HCT116 (cell line): ENCODE measurements at places on chromosomes 7 and 10.

DNA sequence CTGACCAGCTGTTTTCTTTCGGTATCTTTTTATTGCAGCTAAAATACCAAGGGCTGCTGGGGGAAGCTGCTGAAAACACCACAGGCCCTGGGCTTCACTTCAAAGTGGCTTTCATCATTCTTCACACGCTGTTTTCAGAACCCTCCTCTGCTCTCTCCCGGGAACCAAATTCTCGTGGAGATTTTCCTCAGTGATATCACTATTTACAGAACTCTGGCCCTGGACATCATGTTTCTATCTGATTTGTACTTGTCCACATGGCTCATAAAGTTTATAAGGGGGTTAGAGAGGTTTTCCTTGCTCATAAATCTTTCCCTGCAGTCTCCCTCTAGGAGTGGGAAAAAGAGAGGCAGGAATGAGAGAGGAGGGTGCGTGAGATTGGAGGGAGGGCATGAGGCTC is 177.4 kb upstream of the NPVF start:
- no peak for DNase-seq

GRCh38 chr10:109735776-109736175 is 187.5 kb downstream of the XPNPEP1 start:
- no peak for DNase-seq

- DNase-seq, result no peak
These were observed 494.0 kb upstream of the POT1 start for GRCh38 chr7:125423458-125424155.

- DNase-seq, result no peak
These were observed 39.0 kb downstream of the PDGFA start for GRCh38 chr7:480531-481218.

DNA sequence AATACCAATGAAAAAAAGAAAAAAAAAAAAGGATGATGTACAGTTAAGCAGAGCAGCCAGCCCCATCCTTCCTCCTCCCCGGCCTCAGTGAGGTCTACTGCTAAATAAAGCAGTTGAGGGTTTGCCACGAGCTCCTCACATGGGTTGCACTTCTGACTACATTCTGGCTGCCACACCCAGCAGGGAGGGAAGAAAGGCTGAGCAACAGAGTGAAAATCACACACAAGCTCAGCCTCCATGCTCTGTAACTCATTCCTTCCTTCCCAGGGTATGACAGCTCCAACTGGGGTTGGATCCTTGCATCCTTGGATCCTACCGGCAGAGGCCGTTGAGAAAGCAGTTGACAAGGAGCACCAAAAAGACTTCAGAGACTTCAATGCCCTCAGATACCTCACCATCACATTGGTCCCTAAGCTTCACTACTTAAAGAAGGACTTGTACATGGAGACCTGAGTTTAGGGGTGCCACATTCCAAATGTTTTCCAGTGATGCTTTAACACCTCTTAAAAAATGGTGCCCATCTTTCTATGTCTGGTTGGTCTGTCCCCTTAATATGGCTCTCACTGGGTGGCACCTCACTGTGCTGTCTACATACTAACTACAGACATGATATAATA is 52.9 kb upstream of the PIK3CG start:
- no peak for DNase-seq

- DNase-seq, result no peak
These were observed 763.3 kb downstream of the MAGI2 start for GRCh38 chr7:78690174-78690573.

- no peak for DNase-seq
These were observed 87.1 kb upstream of the HDAC9 start for GRCh38 chr7:18408461-18408860.

DNA sequence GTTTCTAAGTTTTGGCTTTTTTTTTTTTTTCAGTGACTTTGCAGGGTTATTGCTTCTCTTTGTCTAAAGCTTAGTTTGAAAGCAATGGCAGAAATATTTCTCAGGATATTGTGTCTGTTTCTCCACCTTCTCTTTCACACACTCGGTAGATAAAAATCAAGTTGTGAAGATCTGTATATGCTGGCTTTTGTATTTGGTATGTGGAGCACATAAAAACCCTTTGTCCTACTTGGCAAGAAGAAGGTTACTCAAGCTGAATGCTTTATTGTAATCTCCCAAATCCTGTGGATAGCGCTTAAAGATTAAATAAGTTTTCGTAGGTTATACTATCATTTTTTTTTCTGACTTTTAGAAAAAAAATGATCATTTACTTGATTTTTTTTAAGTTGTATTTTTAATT is 172.4 kb downstream of the CDCA7L start:
- no peak for DNase-seq

GRCh38 chr10:91798649-91799611 is 704 bp downstream of the TNKS2 start:
- DNase-seq, result peak; percentile 36

GRCh38 chr7:92456236-92456635 is 9.0 kb downstream of the GATAD1 start:
- no peak for DNase-seq

DNA sequence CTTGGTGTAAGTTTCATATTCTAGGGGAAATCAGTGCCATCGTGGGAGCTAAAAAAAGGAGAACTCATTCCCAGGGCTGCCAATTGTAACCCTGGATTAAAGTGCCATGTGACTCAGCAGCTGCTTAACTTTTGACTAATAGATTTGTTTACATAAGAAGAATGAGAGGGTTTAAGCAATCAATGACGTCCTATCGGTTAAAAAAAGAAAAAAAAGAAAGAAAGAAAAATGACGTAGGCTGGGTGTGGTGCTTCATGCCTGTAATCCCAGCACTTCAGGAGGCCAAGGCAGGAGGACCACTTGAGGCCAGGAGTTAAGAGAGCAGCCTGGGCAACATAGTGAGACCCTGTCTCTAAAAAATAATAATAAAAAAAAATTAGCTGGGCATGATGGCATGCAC is 116.2 kb upstream of the AFAP1L2 start:
- peak; percentile 73 for DNase-seq

DNA sequence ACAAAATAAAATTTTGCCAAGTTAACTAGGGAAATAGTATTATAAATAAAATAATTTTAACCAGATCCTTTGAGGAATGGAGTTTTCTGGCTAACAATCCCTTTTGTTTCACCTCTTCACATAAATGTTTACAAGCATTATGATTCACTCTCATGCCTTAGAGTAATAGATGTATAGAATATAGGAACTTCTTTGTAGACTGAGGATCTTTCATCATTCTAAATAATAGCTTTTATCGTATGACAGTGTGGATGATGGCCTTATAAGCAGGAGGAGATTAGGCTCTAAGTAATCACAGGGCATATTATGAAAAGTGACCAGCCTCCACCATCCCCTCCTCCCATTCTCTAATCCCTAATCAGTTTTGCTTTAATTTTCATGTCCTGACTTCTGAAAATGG is 13.5 kb downstream of the ING3 start:
- no peak for DNase-seq

DNA sequence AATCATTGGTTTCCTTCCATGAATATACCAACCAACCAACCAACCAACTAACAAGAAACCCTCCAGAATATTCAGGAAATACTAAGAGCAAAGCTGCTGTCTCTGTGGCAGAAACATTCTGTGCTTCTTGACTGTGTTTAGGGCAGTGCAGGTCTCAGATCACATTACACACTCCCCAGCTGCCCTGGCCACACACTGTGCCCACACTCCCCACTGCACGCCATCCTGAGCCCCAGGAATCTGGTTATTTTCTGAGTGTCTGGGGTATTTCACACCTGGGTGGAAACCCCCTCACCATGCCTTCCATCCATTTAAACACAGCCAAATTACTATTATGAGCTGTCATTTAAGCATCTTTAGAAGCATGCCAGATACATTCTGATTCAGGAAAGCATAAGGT is 183.7 kb upstream of the ANK3 start:
- DNase-seq, result no peak

DNA sequence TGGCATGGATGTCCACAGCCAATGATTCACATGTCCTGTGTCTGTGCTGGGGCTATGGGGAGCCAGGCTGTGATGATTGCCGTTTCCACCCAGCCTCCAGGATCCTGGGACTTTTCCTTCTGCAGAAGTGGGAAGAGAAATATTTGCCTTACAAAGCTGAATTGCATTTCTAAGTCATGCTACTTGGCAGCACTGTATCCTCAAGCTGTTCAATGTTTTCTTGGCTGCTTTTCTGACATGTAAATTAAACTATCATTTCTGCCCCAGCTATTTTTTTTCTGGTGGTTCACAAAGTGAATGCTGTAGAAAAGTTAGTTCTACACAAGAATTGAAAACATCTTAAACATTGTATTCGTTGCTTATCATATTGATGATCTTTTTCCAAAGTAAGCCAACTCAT is 51.9 kb upstream of the TCERG1L start:
- no peak for DNase-seq

GRCh38 chr7:112573302-112574039 is 92.7 kb downstream of the LSMEM1 start:
- DNase-seq, result no peak

DNA sequence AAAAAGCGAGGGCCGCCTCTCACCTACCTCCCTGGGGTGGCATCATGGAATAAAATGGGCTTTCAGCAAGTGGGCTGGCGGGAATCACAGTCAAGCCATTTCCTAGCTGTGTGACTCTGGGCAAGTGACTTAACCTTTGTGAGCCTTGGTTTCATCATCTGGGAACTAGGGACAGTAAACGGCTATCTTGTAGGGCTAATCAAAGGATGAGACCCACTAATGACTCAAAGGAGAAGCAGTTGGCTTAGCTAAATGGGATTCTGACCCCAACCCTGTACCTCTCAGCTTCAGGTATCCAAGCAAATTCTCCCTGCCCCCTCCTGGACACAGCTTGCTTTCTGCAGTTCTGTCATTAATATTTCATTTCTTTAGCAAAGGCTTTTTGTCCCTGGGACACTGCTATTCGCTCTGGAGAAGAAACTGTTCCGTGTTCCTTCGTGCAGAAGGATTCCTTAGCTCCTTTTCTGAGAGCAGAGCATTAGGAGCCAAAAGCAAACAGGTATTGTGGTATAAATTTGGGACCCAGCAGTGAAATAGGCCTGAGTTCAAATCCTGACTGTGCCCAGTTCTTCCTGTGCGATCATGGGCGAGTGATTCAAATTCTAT is 25.9 kb downstream of the TRIM8 start:
- DNase-seq, result no peak

DNA sequence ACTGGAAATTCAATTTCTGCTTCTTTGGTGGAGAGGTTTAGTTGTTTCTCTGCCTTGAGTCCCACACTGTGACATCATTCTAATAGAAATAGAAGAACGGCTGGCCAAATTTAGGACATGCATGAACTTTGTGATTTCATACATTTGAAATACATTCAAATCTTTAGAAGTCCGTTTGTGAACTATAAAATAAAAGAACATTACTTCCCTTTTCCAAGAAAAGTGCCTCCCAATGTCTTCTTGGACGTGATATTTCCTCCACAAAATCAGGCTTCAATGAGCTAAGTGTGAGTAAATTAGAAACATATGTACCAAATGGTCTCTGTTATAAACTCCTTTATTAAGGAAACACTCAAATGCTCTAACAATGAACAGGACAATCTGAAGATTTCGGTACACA is 314.5 kb upstream of the AKR1E2 start:
- no peak for DNase-seq

DNA sequence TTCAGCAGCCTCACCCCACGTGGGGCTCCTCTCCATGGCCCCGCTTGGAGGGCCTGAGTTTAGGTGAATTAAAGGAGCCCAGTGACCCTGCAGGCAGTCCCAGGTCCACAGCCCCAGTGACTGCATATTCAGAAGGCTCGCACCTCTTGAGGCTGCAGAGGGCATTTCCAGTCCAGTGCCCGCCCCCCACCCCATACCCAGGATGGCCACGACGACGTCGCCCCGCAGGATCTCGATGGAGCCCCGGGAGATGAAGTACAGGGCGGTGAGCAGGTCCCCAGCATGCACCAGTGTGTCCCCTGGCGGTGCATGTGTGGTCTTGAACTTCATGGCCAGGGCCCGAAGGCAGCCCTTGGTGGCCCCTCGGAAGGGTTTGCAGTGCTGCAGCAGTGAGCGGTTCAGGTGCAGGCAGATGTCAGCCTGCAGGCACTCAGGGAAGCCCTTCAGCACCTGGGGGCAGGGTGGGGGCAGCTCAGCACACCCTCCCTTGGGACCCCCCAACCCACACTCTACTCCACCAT is 28.1 kb downstream of the KCNH2 start:
- no peak for DNase-seq

GRCh38 chr10:20990604-20991003 is 93.5 kb upstream of the NEBL start:
- no peak for DNase-seq

DNA sequence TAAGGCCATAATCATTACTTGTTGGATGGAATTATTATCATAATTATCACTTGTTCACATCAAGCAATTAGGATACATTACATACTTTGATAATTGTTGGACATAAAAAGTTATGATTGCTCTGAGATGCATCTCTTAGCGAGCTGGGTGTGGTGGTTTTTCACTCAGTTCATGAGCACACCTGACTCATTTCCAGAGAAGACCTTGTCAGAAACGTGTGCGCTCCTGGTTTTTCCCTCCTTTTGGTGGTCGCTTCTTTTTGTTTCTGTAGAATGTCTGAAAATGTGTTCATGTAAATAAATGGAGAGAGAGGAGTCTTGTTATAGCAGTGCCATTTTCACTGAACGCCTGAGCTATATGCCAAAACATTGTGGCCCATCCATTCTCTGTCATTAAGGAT is 141.3 kb downstream of the PAXIP1 start:
- no peak for DNase-seq

DNA sequence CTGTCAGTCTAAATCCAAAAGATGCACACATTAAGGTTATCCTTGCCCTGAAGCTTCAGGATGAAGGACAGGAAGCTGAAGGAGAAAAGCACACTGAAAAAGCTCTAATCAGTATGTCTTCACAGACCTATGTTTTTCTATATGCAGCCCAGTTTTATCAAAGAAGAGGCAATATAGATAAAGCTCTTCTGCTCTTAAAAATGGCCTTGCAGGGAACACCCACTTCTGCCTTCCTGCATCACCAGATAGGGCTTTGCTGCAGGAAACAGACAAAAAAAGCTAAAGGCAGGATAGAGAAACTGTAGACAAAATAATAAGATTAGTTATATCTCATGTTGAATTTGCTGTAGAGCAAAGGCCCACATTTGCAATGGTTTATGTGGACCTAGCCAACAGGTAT is 14.9 kb upstream of the IFIT1B start:
- DNase-seq, result no peak

DNA sequence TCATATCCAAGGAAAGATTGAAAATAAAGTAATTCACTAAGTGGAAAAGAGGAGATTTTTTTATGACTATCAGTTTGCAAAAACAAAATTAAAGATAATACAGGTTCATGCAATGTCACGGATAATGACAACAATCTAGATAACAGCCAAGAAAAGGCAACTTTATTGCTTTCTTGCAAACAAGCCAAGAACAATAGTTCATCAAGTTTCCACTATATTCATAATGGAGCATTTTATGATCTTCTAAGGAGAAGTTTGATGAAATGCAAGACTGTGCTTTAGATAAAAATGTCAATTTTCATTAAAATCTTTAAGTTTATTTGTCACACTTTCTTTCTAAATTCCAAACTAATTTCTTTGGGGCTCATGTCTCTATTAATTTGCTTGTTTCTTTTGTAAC is 53.9 kb upstream of the NRP1 start:
- no peak for DNase-seq
